Ammon's horn (tissue), 1 donor: ENCODE measurements at places on chromosomes 5 and 9.

DNA sequence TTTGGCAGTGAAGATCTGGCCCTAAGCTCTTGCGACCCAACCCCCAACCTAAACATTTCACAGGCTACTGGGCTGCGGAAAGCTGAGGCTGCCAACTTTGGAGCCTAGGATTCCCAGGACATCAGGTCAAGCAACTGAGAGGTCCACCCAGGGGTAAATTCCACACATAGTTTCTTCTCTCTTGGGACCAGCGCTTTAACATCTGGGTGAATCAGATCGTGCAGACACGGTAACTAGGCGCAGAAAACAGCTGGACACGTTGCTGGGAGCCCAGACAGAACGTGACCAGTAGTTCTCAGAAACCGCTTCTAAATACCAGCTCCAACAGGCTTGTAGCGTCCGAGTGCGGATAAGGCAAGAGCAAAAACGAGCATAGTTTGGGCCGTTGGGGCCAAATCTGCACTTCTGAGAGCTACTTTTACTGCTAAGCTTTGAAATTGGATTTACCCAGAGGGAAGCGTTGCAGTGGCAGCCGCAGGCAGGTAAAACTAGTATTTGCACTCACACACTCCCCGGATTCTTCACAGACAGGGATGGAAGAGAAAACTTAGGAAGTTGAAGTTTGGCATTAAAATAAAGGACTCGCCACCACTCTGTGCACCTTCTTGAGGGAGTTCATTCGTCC, 11.8 kb downstream of the ITGA1 start:
- DNase-seq = peak; percentile 41

GRCh38 chr5:40309851-40310250, 369.9 kb upstream of the PTGER4 start:
- DNase-seq = no peak

DNA sequence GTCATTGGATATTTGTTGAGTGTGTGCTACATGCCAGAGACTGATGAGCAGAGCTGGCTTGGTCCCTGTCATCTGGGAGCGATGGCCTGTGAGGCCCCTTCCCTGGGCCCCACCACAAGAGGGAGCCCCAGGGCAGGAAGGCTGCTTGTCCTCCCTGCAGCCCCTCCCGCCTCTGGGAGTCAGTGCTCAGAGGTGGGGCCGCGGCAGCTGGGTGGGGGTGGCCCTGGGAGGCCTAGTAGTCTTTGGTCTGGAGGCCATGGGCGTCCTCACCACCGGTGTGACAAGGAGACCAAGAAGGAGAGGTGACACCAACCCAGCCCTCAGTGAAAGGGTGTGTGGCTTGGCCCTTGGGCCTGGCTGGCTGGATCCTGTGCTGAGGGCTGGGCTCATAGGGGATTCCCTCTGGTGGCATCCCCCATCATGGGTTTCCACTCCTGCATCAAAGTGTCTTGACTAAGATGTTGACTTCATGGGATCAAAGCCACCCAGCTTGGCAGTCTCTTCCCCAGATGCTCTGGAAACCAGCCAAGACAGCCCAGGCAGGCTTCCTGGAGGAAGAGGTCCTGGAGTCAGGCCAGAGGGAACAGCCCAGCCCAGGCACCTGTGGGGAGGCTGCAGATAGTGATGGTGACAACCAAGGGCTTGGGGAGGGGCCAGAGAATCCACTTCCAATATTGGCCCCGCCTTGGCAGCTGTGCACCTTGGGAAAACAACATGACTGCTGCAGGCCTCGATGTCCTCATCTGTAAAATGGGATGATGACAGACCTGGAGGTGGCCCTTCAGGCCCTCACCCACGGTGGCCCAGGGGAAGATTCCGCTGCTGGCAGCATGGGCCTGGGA, 166.7 kb downstream of the GAPVD1 start:
- no peak for DNase-seq

DNA sequence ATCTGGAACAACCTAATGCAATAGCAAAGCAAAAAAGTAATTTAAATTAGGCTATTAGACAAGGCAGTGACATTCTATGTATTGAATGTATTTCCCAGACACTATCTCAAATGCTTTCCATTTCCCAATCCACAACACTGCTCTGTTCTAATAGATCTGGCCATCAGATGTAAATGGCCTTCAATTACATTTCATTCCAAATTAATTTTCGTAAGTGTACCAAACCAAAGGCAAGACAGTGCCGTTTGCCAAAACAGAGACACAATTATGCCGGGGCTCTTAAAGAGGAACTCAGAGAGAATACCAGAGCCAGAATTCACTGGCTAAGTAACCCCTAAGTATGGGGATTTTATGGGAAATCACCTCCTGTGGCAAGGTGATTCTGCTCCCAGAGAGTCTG, 63.1 kb downstream of the GNAQ start:
- DNase-seq = no peak

DNA sequence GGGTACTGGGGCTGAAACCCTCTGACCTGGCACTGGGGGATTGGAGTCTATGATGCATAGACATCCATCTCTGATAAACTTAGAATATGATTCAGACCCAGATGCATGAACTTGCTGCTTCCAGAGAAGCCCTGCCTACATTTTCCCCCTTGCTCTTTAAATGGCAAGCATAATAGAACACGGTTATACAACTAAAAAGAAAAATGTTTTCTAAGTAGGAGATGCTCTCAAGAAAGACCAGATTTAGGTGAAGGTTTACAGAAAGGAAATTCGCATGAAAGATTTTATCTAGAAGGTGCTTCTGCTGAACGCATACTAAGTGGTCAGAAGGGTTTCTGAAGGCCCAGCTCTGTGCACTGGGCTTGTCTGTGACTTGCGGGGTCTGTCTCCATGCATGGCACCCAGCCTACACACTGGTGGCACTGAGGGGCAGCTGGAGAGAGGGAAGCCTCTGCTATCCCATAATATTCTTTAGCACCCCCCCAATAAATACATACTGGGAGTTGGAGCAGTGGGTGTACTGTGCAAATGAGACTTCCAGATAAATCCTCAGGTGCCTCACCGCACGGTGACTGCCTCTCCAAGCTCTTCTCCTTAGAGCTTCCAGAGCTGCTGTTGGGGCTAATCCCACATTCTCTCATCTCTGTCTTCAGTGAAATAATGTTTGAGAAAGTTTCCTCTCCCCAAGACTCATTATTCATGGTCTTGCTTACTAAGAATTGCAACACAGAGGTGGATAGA, 114.6 kb downstream of the FSTL4 start:
- no peak for DNase-seq
